ENCODE measurements at places on chromosomes 2 and 18.

DNA sequence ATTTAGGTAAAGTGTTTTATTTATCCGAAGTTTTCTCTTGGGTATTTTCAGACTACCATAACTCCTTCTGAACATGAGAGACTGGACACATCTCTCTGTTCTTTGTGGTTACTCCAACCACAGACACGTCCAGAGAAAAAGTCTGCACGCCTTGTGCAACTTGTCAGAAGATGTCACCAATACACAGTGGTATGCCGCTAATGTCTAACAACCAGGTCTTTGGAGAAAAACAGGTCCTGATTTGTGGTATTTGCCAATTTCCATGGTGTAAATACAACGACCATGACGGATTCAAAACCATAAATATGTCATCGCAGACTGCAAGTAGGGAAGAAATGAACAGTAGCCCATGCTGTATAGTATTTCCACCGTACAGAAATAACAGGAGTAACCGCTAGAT lies 620.6 kb upstream of the ID2 start:
- no peak for DNase-seq

DNA sequence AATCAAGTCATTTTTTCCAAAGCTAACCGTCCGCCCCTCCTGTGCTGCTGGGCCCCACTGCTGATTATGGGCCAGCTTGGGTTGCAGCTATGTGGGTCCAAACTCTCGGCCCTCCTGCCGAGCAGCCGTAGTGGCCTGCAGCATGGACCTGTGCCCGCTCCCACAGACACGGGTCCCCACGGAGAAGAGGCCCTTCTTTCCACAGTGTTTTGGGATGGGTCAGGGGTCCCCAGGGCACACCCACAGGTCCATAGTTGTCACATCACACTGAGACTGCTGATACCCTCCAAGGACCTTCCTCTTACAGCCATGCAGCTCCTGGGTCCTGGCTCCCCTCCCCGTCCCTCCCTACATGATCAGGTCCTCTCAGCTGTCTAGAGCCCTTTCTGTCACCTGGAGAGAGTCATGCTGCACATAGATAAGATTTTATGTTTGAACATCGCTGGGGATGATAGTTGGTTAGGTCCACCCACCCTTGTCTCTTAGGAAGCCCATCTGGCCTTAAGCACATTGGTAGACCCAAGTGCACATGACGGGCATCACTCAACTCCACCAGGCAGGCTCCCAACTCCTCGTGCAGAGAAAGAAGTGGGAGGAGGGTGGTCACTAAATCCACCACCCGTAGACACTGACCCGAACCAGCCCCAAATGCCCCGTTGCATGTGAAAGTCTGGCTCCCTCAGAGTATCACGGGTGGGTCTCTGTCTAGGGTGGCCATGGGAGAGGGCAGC lies 17.5 kb downstream of the GPR55 start:
- DNase-seq, result no peak

GRCh38 chr2:3094318-3094717 lies 283.3 kb downstream of the EIPR1 start:
- DNase-seq, result no peak

DNA sequence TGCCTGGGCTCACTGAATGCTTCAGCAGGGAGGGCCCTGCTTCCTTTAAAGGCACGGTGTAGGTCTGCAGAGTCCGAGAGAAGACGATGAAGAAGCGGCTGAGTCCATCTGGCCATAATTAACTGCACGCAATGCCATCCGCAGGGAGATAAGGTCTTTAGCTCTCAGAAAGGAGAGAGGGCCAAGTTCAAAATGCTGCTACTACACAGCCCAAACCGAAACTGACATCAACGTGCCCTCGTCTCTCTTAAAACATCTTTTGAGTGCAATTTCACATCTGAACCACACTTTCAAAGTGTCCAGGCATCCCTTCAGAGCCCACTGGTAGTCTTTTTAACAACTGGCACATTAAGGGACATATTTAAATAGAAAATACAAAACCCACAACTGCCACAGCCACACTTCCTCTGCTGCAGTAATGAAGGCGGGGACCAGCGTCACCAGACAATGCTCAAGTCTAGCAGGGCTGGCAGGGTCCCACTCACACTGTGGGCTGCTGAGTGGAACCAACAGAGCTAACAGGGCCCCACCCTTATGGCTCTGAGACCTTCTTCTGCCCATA lies 35.8 kb downstream of the ST3GAL5 start:
- DNase-seq, result peak; percentile 39

DNA sequence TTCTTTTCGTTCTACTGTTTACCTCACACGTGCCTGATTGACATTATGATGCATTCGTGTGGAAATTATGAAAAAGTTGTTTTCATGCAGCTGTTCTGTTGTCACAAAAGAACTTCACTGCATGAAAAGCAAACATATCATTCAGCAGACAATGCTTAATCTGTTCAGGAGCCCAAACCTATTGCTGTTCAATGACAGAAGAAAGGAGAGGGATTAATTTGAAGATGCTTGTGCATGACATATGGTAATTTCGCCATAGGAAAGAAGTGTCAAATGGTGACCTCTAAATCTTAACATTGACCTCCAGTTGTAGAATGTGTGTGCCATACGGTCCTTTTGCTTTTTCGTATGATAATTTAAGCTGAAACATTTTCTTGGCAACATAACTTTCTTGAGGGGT lies 124.5 kb downstream of the WDR7 start:
- DNase-seq, result no peak

GRCh38 chr2:20942646-20943125 lies 101.2 kb downstream of the APOB start:
- DNase-seq, result no peak

- DNase-seq, result no peak
Measured at GRCh38 chr18:60746919-60747318, 374.3 kb upstream of the MC4R start.

DNA sequence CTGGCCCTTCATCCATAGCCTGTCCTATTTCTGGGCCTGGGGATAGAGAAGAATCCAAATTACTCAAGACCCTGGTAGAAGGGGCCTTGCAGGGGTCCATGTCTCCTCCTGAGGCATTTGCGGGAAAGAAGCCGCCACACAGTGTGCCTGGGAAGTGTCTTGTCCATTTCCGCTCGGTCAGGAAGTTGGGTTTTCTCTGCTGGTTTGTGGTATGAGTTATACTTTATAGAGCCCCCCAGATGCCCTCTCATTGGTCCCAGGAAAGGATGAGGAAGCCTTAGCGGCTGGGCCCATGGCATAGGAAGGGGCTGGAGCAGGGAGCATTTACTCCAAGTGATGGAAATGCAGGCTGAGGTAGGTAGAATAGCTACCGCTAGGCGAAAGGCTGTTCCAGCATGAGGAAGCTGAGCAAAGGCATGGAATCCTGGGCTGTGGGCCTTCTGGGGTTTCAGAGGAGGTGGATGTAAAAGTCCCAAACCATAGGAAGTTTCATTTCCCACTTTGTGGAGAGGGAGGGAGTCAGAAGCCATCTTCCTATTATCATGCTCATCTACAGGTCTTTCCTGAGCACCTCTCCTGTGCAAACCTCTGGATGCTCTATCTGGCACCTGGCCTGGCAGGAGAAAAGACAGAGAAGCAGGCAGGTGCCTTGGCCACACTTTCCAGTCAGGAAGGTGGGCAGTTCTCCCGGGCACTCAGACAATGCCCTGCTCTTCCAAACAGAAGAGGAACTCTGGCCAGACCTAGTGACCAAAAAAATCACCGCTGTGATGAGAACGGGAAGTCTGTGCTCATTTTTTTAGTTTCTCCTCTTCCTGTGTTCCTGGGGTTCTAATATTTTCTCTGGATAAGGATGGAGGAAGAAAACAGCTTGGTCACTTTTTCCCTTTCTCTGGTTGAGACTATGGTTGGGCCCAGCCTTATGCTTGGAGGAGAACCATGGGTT lies 2.6 kb upstream of the CD207 start:
- no peak for DNase-seq

DNA sequence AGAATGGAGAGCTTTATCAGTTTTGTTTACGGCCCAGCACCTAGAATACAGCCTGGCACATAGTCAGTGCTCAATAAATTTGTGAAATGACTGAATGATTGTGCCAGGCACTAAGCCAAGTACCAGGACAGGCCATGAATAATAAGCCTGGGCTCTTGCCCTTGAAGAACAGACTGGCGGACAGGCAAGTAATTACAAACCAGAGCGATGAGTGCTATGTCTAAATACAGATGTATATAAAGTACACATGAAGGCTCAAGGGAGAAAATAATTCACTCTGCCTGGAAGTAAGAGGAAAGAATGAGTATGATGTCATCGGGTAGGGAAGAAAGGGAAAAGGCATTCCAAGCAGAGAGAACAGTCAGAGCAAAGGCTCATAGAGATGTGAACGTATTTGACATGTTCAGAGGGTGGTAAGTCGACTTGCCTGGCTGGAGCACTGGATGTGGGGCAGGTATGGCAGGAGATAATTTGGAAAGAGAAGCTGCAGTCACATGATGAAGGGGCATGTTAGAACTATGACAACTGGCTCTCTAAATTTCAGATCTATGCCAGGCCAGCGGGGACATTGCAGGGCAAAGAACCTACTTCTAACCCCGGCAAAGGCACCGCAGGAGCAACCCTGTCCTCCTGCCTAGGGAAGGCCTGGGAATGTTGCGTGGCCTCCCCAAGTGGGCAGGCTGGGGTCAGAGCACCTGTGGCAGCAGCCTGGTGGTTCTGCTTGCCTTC lies 119.1 kb upstream of the STPG4 start:
- no peak for DNase-seq

- DNase-seq, result no peak
Measured at GRCh38 chr2:79189465-79189864, 29.9 kb upstream of the REG3A start.

- no peak for DNase-seq
Measured at GRCh38 chr18:52667463-52668065, 327.6 kb downstream of the DCC start.

- DNase-seq, result no peak
Measured at GRCh38 chr2:179487010-179487731, 222.5 kb upstream of the SESTD1 start.

DNA sequence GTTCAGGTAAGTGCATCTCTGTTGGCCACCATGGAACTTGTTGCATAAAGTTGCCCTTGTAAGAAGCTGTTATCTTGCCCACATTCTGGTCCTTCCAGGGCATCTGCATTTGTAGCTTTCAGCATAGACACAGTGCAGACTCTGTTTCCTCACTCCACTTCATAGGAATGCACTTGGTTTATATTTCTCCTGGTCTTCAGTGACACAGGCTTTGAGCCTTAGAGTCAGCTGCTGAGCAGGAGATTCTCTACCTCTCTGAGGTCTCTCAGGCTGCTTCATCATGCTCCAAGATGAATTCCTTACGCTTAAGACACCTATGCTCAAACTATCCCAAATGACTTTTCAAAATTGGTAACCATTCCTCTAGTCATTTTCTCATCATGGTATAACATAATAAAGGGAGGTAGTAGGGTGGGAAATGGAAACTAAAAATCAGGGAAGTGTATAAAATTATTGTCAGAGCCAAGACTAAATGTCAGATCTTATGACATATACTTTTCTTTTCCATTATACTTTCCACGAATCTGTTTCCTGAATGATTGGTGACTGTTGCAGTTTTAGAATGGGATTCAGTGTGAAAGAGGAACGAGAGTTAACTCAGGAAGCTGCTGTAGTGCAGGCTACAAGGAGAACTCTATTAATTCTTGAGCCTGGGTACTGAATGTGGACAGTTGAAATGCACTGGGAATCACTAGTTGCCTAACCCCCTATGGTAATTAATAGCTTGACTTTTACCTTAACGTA lies 72.0 kb downstream of the GALNT1 start:
- no peak for DNase-seq

GRCh38 chr2:28408764-28409599 lies 16.3 kb downstream of the FOSL2 start:
- DNase-seq, result peak; percentile 63

DNA sequence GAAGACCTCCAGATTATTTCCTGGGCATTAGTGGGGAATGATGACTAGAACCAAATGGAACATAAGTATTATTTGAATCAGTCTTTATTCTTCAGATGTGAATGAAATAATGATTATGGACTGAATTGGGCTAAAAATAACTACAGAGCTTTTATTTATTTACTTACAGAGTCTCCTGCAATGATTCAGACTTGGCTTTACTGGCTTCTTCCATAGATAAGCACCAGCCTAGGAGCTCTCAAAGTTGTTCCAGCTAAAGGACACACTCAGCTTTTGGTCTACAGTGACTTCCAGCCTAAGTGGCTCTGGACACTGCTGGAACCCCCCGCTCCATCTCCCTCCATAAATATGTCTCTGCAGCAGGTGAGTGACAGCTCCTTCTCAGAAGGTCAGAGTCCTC lies 24.3 kb upstream of the ARHGAP25 start:
- DNase-seq, result no peak

DNA sequence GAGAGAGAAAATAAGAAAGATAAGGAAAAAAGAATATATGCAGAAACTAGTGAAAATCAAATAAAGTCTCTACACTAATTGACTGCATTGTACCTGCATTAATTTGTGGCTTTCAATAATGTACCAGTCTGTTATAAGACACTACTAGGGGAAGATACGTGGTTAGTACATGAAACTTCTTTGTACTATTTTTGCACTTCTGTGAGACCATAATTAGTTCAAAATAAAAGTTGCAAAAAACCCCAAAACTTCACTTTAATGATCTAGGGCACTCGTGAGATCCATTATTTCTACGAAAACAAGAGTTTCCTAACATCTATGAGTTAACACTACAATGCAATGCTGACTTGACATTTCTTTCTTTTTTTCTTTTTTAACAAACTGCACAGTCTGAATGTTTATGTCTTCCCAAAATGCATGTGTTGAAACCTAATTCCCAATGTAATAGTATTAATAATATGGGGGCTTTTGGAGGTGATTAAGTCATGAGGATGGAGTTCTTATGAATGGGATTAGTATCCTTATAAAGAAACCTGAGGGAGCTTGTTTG lies 162.8 kb upstream of the LRRTM1 start:
- DNase-seq, result no peak

GRCh38 chr2:113854970-113855740 lies 34.7 kb upstream of the ACTR3 start:
- DNase-seq, result no peak

- DNase-seq, result no peak
Measured at GRCh38 chr18:9535430-9535991, 60.2 kb downstream of the RALBP1 start.

- no peak for DNase-seq
Measured at GRCh38 chr18:985212-985661, 80.6 kb downstream of the ADCYAP1 start.

DNA sequence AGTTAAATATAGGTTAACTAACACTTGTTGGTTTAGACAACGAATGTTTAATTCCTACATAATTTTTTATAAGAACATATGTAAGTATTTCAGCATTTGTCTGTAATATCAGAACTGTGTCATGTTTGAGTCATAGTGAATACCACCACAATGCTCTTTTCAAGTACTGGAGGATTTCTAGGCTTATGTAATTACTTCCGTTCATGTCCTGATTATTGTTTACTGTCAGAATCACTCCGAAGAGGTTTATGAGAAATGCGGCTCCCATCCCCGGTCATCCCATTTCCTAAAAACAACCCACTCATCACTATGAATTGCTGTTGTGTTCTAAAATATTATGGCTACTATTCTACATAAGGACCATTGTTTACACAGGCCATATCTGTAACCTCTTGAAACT lies 45.1 kb downstream of the CDH19 start:
- no peak for DNase-seq

DNA sequence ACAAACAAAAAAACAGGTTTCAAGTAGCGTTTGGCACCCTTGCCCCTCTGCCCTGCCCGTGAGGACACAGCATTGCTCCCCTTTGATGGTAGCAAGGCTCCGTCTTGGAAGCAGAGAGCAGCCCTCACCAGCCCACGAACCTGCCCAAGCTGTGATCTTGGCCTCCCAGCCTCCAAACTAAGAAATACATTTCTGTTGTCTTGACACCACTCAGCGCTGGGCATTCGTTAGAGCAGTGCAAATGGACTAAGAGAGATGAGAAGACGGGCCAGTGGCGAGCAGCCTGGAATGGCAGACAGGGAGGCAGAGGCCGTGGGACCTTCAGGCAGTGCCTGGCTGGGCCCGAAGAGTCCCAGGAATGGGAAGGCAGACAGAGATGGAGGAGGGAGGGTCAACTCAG lies 109.8 kb downstream of the SH3BP4 start:
- no peak for DNase-seq
